Hippocampal formation (tissue), 2 donors: ENCODE measurements at places on chromosomes 7 and 10.

DNA sequence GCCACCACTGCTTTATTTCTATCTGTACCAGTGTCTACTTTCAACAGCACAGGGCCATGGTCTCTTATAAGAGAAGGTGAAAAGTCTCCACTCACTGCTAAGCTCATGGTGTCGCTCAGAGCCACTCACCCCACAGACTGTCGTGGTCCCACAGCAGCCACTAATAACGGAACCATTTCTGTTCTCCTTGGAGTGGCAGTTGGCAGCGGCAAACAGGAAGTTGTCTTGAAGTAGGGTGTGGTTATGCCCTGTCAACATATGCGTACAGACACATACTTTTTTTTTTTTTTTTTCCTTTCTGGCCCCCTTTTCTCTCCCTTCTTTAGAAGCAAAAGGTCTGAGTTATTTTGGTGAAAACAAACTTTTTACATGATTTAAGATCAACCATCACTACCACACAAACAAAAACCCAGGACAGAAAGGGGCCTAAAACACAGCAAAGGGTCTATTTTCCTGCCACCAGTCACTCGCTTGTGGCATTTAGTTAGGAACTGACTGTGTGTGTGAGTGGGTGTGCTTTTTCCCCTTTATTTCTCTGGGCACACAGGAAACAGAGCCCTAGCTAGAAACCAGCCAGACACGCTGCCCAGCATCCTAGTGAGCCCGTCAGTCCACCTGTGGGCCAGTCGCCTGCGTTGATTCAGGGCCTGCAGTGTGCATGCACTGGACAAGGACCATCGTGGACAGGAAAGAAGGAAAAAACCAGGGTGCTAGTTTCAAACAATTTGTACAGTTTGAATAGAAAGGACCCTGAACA, 96.7 kb upstream of the EFCAB10 start:
- no peak for DNase-seq

DNA sequence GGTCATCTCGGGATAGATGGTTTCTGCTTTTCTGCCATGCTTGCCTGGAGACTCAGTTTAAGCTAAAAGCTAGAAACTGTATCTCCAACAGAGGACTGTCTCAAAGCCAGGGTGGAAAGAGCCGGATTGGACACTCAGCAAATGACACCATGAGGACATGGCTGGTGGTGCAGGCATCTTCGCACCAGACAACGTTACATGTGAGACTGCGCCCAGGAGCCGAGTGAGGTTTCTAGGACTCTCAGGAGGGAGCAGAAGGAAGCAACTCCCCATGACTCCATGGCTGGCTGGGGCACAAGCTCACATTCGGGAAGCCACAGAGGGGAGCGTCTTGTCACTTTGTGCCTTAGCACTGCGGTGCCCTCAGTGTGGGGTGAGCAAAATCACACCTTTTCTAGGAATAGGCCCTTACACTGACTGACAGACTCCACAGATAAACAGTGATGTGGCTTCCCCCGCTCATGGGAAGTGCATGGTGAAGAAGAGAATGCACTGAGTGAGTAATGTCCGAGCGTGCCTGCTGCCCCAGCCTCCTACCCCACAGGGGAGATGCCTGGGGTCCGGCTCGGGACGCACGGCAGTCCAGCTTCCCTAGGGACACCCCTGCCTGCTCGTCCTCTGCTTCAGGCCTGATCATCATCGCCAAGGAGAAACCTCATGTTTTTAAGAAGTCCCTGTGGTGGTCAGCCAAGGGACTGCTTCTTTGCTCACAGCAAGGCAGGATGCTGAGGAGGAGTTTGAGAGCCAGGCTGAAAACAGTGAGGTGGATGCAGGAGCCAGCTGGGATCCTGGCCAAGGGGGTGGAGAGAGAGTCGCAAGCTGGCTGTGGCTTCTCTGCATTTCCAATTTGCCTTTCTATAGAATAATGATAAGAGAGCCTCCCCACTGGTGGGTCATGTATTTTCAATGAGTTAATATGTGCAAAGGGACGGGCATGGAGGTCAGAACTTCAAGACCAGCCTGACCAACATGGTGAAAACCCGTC, 52.2 kb upstream of the FXYD4 start:
- no peak for DNase-seq

DNA sequence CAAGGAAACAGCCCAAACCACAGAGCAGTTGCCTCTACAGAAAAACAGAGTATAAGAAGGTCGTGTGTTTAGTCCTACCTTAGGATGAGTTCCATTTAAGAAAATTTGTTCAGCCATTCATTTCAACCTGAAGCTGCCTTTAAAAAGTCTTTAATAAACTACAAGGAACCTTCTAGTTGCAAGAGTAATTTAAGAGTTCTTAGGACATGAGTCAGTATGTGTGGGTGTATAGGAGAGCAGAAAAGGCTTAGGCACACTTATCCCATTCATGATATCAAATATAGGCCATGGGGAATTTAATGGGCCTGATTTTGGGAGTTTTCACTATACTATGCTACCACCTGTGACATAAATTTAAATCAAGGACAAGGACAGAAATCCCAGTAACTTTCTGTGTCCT, 496.8 kb downstream of the TFEC start:
- DNase-seq: no peak

DNA sequence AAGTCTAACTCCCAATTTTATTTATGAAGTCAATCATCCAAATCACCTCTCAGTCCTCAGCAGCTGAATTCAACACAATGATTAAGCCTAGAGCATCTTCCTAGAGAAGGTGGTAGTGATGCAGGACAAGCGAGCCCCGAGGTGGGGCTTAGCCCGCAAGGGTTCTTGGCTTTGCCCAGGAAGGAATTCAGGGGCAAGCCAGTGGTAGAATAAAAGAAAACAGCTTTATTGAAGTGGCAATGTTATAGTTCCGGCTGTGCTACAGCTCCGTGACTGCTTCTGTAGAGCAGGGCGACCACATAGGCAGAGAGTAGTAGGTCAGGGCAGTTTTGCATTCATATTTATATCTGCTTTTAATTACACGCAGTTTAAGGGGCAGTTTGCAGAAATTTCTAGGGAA, 18.1 kb downstream of the IL2RA start:
- DNase-seq: no peak

GRCh38 chr7:29806208-29806994, at the start of gene WIPF3:
Gene WIPF3 (plus strand): TSS chr7:29806508. CDS start chr7:29834725, 28,217 bp downstream.
- no peak for DNase-seq

- no peak for DNase-seq
Measured at GRCh38 chr10:3769556-3769955, 15.5 kb downstream of the KLF6 start.

- no peak for DNase-seq
Measured at GRCh38 chr7:100668069-100668449, 5.5 kb upstream of the GNB2 start.

- DNase-seq: no peak
Measured at GRCh38 chr10:126042354-126042753, 146.0 kb downstream of the FANK1 start.

- DNase-seq: no peak
Measured at GRCh38 chr10:43377424-43377883, 6.0 kb downstream of the FXYD4 start.

DNA sequence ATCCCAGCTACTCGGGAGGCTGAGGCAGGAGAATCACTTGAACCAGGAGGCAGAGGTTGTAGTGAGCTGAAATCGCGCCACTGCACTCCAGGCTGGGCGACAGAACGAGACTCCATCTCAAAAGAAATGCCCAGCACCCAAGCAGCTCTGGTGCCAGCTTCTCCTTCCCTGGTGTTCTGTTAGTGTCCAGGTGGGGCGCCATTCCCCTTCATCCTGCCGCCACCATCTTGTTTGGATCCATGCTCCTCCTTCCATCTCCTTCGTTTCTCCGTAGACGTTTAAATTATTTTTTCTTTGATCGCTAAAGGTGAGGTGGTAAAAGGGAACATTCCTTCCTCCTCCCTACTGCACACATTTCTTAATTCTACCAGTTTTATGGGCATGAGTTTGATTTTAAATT, 30.3 kb downstream of the PROSER2 start:
- DNase-seq: no peak

DNA sequence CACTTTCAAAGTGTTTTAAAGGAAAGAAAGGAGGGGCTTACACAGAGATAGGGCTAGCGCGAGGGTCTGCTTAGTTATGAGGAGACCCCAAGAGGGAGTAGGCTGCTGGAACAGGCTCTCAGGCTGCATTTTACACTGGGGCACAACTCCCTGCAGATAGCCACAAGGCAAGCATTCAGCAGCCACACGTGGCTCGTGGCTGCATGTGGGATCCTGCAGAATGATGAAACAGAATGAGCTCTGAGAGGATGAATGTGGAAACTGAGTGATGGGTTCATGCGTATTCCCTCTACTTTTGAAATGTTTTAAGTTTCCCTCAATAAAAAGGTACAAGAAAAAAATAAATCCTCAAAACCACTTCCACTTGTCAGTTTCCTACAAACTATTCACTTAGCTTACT, 37.0 kb downstream of the PIP4K2A start:
- DNase-seq: no peak

- DNase-seq: no peak
Measured at GRCh38 chr7:70647801-70648498, 484.0 kb upstream of the GALNT17 start.

DNA sequence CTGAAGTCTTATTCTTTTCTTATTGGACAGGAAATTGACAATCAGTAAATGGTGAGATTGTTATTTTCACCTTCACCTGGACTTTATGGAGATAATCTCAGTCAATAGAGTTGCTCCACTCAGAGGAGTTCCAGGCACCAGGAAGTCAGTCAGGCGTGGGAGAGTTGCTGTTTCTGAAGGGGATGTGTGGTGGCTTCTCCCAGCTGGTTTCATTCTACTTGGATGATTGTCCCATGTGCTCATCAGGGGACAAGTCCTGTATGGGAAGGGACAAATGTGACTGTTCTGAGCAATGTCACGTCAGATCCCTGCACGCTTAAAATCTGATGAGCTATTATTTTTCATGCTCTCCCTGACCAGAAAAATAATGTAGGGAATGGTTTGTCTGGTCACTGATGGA, 222.5 kb upstream of the PITRM1 start:
- no peak for DNase-seq
